Putamen (tissue), 1 donor: ENCODE measurements at places on chromosomes 13 and 19.

- no peak for DNase-seq
Measured at GRCh38 chr13:106407338-106407737, 128.1 kb downstream of the EFNB2 start.

- no peak for DNase-seq
Measured at GRCh38 chr19:56678205-56678604, 6.6 kb upstream of the ZNF835 start.

- DNase-seq: no peak
Measured at GRCh38 chr13:24627946-24628345, 52.3 kb upstream of the ATP12A start.

DNA sequence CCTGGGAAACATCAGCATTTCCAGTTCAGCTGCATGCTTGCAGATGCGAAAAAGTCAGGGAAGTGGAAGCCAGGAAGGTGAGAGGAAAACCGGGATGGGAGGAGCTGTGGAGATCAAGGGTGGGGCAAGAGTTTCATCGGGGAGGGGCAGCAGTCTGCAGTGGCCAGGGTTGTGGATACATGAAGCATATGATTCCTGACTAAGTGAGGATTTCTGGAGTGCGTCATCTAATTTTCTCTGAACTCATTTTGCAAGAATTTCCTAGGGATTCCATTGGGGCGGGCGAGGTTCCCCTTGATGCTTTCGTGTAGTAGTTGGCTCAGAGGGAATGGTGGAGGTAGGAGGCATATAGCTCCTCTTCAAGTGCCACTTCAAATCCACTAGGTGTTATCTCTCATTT lies 344.1 kb upstream of the TMTC4 start:
- DNase-seq: no peak

DNA sequence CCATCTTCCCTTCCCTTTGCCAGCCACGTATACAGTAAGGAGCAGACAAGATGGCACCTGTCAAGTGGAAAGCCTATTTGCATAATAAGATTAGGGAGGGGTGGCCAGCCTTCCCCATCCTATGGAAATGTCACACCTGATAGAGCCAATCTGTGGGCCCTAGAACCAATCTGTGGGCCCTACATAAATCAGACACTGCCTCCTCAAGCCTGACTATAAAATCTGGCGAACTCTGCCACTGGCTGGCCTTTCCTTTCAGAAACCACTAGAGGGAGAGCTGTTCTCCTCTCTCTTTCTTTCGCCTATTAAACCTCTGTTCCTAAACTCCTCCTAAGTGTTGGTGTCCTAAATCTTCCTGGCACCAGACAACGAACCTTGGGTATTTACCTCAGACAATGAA lies 231.5 kb upstream of the KLHL1 start:
- DNase-seq: no peak

DNA sequence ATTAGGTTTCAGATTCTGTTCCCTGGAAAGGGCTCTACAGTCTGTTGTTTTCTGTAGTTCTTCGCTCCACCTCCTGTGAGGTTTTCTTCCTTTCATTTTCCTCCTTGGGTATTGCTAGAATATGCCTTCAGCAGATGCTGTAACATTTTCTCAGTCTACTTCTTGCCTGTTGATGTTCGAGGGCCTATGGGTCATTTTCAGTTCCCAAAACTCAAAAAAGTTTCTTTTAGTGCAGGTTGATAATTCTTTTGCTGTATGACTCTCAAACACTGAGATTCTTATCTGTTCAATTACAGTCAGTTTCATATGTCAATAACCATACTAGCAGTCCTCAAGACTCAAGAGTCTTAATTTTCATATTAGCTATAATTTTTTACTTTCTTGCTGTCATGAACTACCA lies 268.3 kb downstream of the RFC3 start:
- DNase-seq: no peak

DNA sequence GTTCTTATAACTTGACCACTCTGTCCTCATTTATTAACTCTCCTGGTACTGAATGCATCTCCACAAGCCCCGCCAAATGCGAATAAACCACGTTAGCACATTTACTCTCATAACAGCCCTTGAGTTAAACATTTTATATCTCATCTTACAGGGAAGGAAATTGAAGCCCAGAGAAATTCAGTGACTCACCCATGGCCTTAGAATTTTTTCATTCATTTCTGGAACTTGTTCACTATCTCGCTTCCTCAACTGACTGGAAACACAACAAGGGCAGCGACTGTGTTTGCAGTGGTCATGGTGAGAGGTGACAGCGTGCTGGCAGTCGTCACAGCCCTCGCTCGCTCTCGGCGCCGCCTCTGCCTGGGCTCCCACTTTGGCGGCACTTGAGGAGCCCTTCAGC lies 39.5 kb downstream of the SERP2 start:
- no peak for DNase-seq

GRCh38 chr13:97853550-97853949 lies 99.9 kb upstream of the IPO5 start:
- DNase-seq: no peak

GRCh38 chr19:16274447-16274846 lies 50.2 kb upstream of the KLF2 start:
- DNase-seq: no peak

DNA sequence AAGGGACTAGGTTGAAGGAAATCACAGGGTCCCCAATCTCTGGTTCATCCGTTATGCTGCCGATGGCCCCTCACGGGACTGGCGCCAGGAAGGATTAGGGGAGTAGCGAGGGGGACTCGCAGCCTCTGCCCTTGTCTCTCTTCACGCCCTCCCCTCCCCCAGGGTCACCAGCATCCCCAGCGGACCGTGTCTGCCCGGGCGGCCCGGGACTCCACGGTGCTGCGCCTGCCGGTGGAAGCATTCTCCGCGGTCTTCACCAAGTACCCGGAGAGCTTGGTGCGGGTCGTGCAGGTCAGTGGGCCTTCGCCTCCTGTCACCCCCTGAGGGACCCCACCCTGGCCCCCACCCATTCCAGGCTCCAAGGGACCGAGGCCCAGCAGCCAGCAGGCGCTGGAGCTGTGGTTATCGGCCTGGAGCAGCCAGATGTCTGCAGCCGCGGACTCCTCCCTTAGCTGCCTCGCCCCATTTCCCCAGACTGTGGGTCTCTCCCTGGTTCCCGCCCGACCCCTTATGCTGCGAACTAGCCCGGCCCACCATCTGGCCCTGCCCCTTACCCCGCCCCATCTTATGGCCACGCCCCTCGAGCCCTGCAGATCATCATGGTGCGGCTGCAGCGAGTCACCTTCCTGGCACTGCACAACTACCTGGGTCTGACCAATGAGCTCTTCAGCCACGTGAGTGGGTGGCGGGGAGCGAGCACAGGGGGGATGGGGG lies 5.4 kb downstream of the PNPLA6 start:
- DNase-seq: no peak

DNA sequence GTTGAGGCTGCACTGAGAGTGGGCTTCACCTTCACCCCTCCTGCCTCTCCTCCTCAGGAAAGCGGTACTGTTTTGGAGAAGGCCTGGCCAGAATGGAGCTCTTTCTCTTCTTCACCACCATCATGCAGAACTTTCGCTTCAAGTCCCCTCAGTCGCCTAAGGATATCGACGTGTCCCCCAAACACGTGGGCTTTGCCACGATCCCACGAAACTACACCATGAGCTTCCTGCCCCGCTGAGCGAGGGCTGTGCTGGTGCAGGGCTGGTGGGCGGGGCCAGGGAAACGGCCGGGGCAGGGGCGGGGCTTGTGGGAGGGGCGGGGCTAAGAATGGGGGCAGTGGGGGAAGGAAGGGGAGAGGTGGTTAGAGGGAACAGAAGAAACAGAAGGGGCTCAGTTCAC lies 7.5 kb downstream of the CYP2A13 start:
- no peak for DNase-seq

DNA sequence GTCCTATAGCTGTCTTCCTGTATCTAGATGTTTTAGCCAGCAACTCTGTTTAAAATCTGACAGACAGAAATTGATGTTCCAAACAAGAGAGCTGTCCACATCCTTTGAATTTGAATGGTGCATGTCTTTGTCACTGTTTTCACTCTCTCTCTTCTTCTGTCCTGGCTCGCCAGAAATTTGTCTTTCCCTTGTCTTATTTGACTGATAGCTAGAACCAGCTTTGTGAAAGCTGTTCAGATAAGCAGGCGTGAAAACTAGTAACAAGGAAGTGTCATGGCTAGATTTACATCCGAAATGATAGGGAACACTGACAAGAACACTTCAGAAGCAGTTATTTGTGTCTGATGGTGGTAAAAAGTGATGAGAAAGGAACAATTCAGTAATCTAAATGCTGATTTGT lies 354.9 kb upstream of the SLITRK1 start:
- no peak for DNase-seq

DNA sequence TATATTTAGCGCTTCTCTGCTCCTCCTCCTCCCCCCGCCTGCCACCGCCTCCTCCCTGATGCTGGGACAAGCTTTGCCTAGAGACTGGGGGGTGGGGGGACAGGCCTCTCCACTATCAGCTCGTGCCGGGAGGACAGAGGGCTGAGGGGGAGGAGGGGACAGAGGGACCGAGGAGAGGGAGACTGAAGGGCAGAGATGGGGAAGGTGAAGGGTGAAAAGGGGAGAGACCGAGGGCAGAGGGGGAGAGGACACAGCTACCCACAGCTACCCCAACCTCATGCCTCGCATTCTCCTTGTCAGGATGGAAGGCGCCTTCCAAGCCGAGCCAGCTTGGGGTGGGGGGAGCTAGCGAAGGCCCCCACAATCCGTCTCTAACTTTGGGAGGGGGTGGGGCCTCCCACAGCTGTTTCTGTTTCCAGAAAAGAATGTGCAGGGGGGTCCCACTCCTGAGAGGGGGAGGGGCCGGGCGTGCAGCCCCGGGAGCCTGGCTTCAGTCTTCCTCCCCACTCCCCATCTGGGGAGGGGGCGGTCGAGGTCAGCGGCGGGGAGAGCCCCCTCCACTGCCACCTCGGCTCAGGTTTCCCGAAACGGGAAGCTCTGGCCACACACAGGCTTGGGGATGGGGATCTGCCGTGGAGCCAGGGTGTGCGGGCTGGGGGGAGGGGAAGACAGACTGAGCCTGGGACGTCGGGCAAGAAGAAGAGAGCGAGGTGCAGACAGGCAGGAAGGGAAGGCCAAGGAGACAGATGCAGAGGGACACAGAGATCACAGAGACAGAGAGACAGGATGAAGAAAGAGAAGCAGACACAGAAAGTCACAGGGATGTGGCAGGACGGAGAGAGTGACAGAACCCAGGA lies 1.6 kb downstream of the DACT3 start:
- DNase-seq: no peak

DNA sequence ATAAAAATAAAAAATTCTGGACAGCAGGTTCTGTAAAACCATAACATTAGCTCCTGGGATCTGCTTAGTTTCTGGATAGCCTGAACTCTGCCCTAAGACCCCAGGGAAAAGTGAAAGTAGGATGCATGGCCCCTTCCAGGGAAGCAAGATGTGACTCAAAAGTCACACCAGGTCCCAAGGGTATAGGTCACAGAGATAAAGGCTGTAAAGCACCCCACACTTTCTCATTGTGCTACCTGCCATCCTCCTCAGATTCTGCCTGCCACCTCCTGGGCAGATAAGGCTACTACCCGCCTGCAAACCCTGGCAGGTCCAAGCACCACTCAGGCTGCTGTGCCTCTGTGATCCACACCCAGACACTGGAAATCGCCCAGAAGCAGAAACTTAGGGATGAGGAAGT lies 20.6 kb downstream of the FFAR2 start:
- no peak for DNase-seq

DNA sequence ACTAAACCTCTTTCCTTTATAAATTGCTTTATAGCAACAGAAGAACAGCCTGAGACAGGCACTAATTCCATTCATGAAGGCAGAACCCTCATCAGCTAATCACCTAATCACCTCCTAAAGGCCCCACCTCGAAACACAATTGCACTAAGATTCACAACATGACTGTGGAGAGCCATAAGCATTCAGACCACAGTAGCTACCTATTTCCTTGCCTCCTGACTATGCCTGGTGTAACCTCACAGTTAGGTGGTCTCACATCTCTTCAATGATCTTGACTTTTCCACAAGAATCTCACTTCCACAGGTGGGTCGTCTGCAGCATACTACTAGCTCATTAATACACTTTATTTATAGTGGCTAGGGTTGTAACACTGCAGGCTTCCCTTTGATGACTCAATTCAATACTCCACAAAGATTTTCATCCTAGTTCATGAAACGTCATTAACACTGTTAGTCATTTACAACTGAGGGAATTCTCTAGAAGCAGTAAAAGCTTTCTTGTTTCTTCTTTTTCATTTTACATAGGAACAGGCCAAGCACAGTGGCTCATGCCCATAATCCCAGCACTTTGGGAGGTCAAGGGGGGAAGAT lies 27.1 kb downstream of the STK24 start:
- DNase-seq: no peak

DNA sequence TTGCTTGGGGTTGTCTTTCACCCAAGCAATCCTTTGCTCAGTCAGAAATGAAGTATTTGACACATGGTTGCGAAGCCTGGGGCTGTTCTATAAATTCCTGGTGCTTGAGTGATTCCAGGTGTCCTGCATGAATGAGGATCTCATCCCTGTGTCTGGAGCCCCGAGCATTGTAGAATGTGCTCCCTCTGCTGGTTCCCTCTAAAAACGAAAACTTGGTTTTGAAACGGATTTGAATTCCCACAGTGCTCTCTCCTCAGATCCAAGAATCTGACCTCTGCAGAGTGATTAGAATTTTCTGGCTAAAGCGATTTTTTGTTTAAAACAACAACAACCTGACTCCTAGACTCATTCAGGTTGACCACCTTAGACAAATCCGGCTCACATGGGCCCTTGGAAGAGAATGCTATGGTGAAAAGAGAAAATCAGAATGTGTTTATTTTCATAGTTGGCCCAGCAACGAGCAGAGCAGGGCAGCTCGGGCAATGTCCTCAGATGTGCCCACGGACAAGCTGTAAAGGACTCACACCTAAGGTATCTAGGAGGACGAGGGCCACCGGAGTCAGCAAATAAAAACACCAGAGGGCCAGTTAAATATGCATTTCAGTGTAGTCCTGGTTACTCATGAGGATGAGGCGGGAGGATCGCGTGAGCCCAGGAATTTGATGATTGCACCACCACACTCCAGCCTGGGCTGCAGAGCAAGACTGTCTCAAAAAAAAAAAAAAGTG lies 8.7 kb upstream of the ATP12A start:
- no peak for DNase-seq

GRCh38 chr13:107842562-107843180 lies 372.7 kb downstream of the LIG4 start:
- no peak for DNase-seq

DNA sequence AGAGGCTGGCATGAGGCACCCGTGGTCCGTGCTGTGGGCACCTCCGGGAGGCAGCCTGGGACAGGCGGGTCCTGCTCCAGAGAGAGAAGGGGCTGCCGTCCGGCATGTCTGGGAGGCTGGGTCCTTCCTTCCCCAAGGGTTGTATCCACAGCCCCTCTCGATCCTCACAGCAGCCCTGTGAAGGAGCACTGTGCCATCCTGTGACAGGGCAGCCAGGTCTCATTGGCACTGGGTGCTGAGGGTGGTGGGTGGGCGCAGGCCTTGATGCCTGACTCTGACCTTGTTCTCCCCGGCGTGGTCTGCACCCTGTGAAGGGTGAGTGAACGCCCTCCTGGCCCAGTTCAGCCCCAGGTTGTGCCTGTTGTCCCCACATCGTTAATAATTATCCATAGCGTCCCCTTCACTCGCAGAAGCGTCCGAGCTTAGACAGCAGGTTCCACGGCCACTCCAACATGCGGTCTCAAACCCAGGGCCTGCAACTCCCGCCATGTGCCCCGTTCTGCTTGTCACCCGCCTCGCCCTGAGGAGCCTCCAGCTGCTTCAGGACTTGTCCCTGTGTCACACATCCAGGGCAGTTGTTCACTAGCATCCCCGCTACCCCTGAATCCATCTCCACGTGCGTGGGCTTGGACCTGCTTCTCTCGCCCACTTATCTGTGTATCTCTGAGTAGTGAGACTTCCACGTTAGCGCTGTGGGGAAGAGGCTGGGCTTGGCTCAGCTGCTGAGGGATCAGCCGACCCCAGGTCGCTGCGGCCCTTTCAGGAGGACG lies 10.6 kb downstream of the ATP11A start:
- no peak for DNase-seq

GRCh38 chr13:49838989-49839388 lies 46.5 kb upstream of the KPNA3 start:
- DNase-seq: no peak
